Stimulated activated CD8-positive, alpha-beta memory T cell treated with anti-CD3 and anti-CD28 coated beads, Interleukin-2, amount 100 ng/mL, for 48 hours (primary cell): ENCODE measurements at places on chromosomes 6 and 20.

DNA sequence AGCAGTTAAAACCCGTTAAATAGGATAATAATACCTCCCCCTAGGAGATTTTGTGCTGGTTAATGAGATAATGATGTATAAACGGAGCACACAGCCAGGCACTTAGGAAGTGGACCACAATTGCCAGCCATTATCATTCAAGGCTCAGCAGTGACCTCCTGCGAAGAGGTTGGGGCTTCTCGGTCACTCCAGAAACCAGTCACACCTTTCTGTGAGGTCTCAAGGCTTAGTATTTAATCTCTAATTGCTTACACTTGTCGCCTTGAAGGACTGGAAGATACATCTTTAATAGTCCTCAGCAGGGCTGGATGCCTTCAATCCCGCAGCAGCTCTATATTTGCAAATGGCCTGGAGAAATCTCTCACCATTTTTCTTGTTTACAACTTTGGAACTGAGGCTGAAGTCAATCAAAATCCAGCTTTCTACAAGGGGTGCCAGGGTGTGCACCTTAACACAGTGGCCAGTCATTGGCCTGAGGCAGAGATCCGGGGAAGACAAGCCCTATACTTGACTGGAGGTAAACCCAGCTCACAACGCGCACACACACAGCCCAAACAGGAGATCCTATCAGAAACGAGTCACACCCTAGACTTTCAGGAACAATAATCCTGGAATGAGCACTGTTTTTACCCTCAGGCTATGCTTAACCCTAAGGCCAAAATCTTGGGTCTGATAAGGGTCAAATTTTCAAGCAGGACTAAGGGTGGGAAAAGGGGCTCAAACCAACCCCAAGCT, 1.2 kb downstream of the POU5F1 start:
- DNase-seq = no peak

- DNase-seq = no peak
These were observed 307.1 kb upstream of the RSPO3 start for GRCh38 chr6:126811321-126811720.

GRCh38 chr20:10336959-10337729, 96.9 kb downstream of the MKKS start:
- no peak for DNase-seq

DNA sequence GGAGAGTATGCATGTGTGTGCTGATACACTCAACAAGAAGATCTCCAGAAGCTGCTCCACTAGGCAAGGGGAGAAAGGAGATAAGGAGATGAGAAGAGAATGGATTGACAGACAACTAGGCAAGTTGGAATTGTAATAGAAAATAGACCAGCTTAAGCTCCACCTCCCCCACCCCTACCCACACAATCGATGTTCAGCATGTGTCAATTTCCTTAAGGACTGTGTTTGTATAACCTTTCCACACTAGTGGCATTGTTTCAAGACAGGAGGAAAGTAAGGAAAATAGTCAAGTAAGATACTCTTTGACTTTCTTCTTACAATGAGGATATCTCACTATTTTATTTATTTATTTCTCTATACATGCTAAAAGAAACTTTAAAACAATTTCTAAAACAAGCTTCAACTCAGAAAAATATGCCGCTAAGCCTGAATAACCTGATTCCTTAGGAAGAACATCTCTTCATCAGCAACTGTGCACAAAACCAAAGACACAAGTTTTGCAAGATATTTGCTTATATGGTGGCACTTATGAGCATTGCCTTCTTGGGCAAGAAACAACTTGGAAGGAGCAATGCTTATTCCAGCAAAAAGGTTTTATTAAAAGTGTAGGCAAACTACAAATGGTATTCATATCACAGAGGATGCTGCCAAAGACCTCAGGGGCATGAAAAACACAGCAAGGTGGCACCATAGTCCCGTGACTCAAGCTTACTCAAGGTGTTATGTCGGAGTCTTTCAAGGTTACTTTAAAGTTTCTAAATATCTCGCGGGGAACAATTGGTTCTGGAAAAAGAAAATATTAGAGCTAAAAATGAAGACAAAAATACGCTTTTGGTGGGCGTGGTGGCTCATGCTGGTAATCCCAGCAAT, 249.1 kb downstream of the COL12A1 start:
- DNase-seq = no peak

DNA sequence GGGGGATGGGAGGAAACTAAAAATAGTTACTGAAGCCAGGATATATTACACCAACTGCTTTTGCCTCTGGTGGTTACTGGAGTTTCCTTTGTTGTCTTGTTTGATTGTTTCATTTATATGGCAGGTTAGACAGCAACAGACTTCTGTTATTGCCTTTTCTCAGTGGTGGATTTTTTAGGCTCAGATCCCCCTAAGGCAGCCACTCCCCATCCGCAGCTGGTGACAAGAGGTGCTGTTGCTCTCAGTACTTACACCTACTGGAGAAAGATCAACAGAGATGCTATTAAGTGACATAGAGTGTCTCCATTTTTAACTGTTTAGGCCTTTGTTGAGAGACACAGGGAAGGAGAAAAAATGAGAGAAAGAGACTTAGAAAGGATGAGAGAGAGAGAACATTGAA, 552.1 kb downstream of the PKHD1 start:
- DNase-seq = no peak

DNA sequence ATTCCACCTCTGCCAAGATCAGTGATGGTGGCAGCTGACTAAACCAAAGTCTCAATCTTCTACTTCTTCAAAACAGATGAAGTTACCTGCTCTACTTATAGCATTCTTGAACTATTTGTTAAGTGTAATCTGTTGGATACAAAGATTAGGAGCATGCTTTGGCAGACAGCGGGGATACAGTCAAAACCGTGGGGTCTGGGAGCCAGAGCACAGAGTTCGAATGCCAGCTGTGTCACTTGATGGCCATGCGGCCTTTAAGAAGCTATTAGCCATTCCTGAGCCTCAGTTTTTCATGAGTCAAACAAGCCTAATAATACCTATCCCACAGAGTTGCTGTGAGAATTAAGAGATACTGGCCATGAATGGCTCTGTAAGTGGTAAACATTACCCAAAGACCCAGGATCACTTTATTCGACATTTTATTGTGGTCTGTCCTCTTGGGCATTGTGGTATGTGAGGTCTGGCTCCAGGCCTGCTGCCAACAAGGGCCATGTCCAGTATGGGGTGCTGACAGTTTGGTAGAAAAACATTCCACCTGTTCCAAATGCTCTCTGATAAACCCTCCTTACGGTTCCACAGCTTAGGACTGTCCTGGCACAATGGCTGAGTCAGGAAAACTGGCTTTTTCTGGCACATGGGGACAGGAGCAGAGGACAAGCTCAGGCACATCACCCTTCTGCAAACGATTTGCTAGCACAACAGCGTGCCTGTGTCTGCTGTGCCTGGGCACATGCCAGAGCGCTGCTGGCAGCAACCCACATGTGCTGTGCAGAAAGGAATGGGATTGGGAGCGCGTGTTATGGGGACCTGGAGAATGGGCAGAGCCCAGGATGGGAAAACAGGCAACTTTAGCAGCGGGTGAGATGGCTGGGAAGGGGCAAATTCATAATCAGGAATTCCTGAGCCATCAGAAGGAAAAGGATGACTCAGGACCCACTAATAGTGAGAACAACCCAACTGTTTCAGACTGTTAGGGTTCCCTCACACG, 15.7 kb upstream of the FAM83C start:
- DNase-seq = no peak

GRCh38 chr20:420721-421574, 12.8 kb downstream of the RBCK1 start:
- DNase-seq = no peak

DNA sequence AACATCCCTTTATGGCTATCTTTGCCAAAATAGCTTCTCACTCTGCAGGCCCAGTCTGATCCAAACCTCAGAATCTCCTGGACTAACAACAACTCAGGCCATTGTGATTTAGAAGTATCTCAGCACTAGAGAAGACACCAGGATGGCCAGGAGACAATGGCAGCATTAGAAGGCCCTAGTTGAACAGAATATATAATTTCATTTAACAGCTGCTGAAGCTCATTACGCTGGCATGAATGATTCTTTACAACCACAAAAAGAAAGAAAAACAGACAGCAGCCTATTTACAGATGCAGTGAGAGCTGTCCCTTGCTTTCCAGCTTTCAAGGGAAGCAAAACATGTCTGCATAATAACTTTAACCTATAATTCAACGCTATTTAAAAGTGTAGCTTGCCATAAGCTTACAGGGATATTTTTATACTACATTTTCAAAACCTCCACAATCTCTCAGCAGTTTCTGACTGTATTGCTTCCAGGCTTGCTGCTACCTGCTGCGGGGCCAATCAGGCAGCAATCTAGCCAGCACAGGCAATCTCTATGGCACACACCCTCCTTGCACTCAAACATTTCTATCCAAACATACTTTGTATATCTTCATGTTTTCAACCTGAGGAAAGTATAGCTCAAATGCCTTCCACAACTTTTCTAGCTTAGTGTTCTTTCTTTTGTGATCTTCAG, 107.3 kb downstream of the OGFRL1 start:
- no peak for DNase-seq

- no peak for DNase-seq
These were observed 1.3 kb downstream of the RGS19 start for GRCh38 chr20:64077876-64078551.

GRCh38 chr20:37305839-37306238, 16.4 kb downstream of the MANBAL start:
- DNase-seq = no peak

GRCh38 chr6:29633534-29633905, 537 bp upstream of the GABBR1 start:
- DNase-seq = no peak

- DNase-seq = no peak
These were observed 326.7 kb upstream of the CNR1 start for GRCh38 chr6:88492824-88493223.

DNA sequence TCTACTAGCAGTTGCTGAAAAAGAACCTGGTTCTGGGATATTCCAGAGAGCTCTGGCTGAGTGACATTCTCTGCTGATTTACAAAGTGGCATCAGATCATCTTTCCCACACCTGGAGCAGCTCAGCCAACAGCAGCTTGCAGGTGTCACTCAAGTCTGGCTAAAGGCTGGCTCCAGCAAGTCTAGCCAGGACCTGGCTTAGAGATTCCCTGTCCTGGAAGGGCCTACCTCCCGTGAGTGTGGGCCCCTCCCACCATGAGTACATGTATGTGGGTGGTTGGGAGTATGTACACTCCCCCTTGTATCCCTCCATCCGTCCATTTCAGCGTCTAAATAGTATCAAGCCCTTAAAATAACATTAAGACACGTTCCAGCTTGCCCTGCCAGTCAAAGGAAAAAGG, 539.3 kb upstream of the ID4 start:
- DNase-seq = no peak

DNA sequence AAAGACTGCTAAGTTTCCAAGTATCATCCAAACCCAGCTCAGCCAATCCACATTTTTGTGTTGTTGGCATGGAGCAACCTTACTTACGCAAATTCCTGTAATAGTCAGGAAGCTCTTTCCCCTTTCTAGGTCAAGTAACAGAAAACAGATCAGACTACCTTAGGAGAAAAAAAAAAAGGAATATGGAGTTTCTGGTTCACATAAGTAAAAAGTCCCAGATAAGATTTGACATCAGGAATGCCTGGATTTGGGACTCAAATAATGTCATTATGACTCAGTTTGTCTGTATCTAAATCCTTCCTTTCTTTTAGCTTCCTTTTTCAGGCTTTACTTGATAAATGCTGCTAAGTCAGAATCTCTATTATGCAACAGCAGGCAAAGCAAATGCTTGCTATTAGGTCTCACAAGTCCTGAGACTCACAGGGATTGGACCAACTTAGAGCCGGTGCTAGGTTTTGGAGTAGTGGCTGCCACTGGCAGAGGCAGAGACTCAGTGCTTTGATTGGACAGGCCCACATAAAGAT, 44.5 kb downstream of the NCOA7 start:
- DNase-seq = no peak

DNA sequence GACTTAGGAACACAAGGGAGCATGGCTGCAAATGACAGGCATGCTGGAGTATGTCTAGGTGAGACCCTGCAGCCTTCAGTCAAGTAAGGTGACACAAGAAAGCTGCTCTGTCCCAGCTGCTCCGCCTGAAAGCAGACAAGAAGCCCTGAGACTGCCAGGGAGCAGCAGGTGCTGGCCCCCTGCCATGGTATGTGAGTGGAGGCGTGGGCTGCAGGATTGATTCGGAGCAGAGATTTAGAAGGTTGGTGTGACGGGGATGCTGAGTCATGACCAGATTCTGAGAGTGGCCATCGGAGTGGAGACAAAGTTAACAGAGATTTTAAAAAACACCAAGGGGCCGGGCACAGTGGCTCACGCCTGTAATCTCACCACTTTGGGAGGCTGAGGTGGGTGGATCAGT, 17.8 kb downstream of the LRP11 start:
- no peak for DNase-seq

DNA sequence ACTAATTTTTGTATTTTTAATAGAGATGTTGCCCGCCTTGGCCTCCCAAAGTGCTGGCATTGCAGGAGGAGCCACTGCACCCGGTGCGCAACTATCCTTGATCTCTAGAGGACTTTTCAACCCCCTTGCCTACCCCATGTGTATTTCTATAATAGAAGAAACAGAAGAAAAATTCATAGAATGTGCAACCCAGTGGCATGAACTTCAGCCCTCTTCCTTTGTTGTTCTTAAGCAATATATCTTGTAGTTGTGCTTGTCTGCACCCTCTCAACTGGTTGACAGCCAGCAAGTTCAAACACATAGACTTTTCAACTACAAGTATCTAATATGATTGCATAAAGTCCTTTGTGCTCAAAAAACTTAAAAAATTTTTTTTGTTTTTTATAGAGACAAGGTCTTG, 72.3 kb upstream of the NCOA3 start:
- DNase-seq = no peak

DNA sequence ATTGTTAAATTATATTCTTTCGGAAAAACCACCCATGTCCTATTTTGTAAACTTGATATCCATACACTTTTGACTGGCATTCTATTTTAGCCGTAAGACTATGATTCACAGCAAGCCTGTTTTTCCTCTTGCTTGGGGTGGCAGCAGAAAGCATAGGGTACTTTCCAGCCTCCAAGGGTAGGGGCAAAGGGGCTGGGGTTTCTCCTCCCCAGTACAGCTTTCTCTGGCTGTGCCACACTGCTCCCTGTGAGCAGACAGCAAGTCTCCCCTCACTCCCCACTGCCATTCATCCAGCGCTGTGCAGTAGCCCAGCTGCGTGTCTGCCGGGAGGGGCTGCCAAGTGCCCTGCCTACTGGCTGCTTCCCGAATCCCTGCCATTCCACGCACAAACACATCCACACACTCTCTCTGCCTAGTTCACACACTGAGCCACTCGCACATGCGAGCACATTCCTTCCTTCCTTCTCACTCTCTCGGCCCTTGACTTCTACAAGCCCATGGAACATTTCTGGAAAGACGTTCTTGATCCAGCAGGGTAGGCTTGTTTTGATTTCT, 2.1 kb upstream of the ESR1 start:
- no peak for DNase-seq

GRCh38 chr6:32796848-32797776, 19.7 kb downstream of the HLA-DOB start:
- peak; percentile 75 for DNase-seq

DNA sequence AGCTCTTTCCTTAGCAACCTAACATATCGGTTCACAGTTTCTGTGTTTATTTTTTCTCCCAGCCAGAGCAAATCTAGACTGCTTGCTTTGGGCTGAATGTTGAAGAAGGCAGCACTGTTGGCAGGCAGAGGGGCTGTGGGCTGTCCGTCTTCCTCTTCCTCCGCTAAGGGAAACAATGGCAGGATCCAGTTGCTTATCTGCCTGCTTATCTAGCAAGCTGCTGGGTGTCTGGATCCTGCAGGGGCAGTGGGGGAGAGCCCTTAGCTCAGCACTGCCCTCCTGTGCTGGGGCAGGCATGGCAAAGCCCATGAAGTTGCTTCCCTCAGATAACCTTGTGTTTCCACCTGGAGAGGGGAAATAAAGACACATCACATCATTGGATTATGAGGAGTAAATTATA, 92.7 kb upstream of the CD93 start:
- DNase-seq = no peak
